HuH-7 (cell line): ENCODE measurements at places on chromosomes 2 and 18.

DNA sequence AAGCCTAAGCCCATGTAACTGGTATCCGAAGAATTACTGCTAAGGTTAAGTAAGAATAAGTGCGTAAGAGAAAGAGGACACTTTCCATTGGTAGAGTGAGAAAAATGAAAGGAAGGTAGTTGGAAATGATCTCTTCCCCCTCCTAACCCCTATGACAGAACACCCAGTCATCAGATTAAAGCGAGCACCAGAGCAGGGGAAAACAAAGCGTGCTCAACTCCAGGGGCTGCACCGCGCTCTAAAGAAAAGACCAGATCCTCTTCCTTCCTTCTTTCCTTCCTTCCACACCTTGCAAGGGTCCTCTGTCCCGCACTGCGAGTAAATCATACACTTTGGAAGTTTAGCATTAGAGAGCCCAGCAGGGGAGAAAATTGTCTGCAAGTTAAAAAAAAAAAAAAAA is 971 bp upstream of the CDH7 start:
- DNase-seq, result no peak

GRCh38 chr2:25362434-25363145 is 20.9 kb upstream of the DNMT3A start:
- no peak for DNase-seq

GRCh38 chr18:12621742-12622306 is 36.1 kb downstream of the SPIRE1 start:
- no peak for DNase-seq

DNA sequence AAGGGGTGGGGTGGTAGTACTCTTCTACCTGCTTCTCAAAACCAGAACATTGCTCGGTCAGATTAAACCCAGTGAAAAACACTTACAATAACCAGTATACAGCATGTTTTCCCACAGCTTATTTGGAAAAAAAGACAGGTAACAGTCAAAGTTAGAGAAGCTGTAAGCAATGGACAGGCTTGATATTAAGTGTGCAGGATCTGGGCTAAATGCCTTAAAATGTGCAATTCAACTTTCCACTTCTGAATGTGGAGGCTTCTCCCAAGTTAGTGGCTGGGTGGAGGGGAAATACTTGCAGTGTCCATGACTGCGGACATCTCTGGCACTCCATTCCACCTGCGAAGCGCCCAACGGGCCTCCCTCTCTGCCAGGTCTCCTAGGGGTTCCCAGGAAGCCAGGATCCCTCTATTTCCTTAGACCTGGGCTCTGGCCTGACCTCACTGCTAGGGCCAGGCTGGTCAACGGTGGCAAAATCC is 5.3 kb downstream of the ZEB2 start:
- no peak for DNase-seq

GRCh38 chr2:72057308-72057707 is 90.4 kb downstream of the CYP26B1 start:
- DNase-seq, result no peak

DNA sequence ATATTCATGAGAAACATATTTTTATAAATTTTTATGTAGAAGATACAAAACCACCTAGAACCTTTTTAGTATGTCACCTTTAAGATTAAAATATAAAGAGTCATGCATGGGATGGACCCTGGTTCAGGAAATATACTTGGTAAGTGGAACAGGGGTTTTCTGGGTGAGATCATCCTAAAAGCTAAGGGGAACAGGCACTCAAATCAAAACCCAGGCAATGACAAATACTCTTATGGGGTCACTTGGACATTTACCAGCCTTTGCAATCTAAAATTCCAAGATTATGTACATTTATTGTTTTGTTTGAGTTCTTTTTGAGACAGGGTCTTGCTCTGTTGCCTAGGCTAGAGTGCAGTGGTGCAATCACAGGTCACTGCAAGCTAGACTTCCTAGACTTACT is 65.8 kb downstream of the SGPP2 start:
- DNase-seq, result no peak

DNA sequence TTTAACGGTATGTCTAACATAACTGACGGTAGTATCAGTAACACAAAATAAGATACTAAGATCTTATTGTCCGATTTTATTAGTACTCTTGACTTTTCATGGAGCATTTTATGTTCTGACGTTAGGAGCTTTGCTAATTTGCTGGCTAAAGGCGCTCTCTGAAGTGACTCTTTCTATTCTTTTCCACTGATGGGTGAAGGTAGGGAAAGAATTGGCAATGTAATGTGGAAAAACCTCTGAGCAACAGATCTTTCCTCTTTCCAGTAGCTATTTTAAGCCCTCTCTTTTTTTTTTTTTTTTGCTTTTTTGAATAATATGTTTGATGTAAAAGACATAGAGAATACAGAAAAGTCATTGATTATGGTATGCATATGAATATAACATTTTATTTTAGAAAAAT is 4.6 kb downstream of the CCNYL1 start:
- DNase-seq, result no peak

- no peak for DNase-seq
Measured at GRCh38 chr2:221514305-221515040, 57.6 kb downstream of the EPHA4 start.

GRCh38 chr2:85409845-85410583 is at the start of gene CAPG:
Gene CAPG, minus strand, starts transcription at chr2:85410366. Its CDS starts 8,221 bp downstream, at chr2:85402145.
- DNase-seq, result no peak

- DNase-seq, result no peak
Measured at GRCh38 chr2:85770786-85771409, 17.1 kb downstream of the ATOH8 start.

- no peak for DNase-seq
Measured at GRCh38 chr2:43057026-43057741, 169.2 kb downstream of the ZFP36L2 start.

DNA sequence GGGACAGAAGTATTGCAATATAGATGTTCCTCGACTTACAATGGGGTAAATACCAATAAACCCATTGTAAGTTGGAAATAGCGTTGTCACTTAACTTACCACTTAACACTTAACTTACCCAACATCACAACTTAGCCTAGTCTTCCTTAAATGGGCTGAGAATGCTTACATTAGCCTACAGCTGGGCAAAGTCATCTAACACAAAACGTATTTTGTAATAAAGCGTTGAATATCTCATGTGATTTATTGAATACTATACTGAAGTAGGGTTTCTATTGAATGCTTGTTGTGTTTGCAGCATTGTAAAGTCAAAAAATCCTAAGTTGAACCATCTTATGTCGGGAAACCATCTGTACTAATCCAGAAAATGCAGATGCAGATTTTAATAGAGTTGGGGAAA is 23.6 kb downstream of the IL1R2 start:
- no peak for DNase-seq

DNA sequence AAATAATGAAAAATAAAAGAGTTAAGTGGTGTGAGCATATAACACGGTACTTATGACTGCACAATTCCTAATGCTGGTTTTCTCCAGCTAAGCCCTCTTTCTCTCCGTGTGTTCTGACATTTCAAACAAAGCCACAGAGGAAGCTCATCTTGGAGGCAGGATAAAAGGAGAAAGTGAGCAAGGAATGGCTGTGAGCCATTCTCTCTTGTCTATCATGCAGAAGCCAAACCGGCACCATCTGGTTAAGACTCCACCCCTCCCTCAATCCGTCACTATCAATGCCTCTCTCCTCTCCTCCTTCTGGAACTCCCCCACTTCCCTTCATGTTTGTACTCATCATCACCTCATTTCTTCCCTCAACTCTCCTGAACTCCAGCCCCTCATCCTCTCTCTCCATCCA is 210.4 kb downstream of the TMEM163 start:
- no peak for DNase-seq

DNA sequence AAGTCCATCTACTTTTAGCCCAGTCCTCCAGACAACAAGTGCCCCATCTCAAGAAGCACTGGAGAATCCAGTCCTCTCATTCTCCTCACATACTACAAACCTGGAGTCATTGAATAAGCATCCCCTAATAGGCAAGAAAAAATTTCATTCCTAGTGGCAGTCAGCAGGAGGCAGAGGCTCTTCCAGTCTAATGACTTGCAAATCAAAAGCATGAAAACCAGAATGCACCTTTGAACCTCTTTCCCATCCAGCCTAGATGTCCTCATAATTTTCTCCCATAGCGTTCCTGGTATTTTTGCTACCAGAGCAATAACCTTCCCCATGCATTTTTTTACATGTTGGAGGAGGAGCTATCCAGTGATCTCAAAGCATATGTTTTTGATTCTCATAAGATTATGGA is 252.6 kb downstream of the TTC32 start:
- no peak for DNase-seq

DNA sequence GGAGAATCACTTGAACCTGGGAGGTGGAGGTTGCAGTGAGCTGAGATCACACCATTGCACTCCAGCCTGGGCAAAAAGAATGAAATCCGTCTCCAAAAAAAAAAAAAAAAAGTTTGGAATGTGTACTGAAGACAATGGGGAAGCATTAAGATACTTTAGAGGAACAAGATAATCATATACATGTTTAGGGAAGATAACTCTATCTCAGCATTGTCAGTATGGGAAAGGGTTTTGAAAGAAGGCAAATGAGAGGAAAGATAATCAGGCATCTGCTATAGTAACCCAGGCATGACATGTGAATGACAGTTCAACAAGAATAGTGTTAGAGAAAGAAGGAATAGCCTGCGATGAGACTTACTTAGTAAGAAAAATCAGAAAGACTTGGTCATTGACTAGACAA is 112.0 kb downstream of the ATAD2B start:
- DNase-seq, result no peak

DNA sequence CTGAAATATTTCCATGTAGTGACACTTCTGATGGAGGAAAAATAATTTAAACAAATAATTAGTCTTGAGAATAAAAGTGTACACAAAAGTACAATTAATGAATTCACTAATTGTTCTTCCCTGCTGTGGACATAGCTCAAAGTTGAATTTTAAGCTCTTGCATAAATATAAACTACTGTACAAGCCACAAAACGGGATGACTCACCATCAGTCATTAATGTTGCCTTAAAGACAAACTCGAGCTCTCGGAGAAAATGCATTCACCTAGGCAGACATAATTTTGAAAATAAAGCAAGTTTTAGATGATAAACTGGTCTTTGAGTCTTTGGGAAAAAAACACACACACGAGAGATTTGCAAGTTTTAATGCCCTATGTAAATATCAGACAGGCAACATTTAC is 436.4 kb downstream of the ZNF521 start:
- DNase-seq, result no peak

- no peak for DNase-seq
Measured at GRCh38 chr18:9366126-9366714, 31.6 kb downstream of the TWSG1 start.

GRCh38 chr2:134301099-134301927 is 47.4 kb downstream of the MGAT5 start:
- DNase-seq, result no peak

DNA sequence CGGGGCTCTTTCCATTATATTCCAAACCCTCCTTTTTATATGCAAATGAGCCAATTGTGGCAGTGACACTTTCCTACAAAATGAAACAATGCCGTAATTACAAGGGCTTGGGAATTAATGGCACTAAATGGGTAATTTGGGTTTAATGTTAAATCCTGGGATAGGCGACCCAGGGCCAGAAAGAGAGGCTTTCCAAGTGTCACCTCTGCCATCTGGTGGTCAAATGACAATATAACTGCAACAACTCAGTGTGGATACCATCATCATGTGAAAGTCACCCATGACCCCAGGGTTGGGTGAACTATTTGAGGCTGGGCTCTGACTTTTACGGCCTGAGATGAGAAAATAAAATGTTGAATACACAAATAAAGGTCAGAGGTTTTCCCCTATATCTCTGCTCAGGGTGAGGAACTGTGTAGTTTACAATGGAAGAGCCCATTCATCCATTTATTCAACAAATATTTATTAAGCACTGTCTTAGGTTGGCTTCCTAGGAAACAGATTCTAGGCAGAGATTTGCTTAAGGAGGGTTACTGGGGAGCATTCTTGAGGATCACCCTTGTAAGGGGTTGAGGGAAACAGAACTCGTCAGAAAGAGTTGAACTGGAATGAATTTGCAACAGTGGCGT is 13.6 kb upstream of the THADA start:
- peak; percentile 40 for DNase-seq

DNA sequence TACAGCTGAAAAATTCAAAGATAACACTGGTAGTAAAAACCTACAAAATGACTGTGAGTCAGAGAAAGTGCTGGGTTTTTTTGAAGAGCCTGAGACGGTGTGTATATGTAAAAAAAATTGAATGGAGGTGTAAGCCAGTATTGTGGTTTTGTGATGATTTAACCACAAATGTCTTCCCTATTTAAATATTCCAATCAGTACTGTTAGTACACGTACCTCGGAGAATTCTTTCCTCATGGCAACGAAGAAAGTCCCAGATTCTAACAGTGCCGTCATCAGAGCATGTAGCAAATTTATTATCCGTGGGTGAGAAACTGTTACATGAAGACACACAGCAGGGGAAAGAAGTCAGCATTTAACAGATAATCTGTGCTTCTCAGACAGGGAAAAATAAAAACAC is 48.1 kb downstream of the WDR33 start:
- DNase-seq, result no peak

DNA sequence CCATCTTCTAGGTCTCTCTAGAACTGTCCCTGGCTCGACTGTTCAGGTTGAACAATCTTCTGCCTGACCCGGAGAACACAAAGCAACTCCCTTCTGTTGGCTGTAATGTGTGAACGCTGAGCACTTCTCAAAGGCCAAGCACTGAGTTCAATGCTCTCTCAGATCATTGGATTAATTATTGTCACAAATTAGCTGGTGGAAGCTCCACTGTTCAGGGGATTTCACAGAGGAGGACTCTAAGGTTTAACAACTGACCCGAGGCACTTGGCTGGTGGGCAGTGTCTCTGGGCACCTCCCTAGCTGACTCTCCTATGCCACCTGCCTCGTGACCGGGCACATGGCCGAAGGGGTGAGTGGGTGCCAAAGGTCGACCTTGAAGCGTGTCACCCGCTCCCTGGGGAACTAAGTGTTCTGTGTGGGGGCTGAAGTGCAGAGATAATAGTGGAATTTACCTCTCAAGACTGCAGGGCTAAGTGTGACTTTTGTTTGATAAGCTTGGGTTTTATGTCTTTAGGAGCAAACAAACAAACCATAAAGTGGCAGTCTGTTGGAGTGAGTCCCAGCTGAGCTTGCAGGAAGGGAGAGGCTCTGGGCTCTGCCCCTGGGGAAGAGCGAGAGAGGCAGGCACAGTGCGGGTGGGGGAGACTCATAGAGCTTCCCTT is 64.8 kb downstream of the BCL2L11 start:
- peak; percentile 66 for DNase-seq

DNA sequence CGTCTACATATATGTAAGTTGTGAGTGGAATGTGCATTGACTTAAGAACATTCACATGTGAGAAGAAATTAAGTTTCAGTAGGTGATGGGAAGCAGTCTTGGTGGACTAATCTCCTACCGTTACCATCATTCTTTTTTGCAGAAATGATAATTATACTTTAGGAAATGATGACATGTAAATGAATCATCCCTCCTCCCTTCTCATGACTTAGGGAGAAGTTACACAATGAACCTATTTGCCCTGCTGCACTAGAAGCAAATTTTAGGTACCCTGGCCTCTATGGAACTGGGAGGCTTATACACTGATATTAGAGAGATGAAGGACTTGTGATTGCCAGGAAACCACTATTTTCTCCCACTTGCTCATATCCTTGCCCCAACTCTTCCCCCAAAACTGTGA is 214.2 kb downstream of the CALCRL start:
- no peak for DNase-seq
